ENCODE measurements at places on chromosomes 1 and 21.

DNA sequence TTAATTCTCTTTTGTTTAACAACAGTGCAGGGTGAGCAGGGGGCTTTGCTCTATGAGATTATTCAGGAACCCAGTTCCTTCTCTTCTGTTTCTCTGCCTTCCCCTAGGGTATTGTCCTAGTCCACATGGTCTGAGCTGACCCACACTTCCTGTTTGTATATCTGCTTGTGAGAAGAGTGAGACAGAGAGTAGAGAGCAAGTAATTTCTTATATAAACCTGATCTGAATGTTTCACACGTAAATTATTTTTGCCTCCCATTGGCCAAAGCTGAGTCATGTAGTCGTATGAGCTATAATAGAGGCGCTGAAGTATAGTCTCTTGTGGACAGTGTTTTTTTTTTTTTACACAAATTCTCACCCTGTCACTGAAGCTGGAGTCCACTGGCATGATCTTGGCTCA lies 134.2 kb upstream of the SERTAD4 start:
- no peak for DNase-seq

GRCh38 chr1:227312361-227313025 lies 5.8 kb downstream of the CDC42BPA start:
- DNase-seq, result no peak

- DNase-seq, result no peak
Observed at GRCh38 chr1:84291882-84292655, 9.4 kb upstream of the SAMD13 start.

DNA sequence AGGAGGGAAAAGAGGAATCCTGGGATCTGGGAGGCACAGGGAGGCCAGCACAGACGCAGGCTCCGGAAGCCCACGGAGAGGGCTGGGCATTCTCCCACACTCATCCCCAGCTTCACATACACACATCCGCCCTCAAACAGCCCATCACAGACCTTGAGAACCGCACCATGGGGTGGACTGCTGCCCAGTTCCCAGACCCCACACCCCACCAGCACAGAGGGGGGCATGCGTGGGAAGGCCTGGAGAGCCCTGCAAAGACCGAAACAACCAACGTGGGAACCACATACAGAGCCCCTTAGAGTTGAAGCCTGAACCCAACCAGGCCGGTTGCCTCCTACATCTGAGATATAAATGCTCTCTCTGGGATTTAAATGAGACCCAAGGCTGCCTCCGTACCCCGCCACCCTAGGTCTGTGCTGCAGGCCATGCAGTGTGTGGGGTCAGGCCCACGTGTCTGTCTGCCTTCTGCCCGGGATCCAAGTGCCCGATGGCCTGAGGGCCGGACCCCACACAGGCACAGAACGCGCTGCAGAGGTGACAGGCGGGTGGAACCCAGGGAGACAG lies 126.2 kb upstream of the COL6A1 start:
- DNase-seq, result no peak

- peak; percentile 57 for DNase-seq
Observed at GRCh38 chr1:205258719-205259118, 31.0 kb downstream of the TMCC2 start.

GRCh38 chr1:98205291-98206017 lies 284.6 kb upstream of the DPYD start:
- DNase-seq, result no peak

- DNase-seq, result no peak
Observed at GRCh38 chr1:24437631-24438396, 22.2 kb downstream of the NIPAL3 start.

GRCh38 chr1:224486801-224487583 lies 52.4 kb upstream of the WDR26 start:
- no peak for DNase-seq

DNA sequence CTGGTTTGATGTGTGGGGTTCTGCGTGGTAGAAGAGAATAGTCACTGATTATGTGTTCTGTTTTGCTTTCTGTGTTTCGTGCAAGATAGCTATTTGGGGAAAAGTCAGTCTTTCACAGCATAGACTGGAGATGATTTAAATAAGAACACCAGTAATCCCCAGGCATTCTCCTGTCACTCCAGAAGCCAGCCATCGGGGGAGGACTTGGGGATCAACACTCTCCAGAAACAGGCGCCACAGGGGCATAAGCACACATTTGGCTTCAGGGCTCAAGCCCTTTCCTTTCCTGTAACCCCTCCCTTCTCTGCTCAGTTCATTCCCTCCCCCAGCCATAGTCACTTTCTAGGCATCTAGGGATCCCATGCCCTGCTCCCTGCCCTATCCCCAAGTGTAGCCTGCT lies 97.3 kb upstream of the BEND5 start:
- no peak for DNase-seq

DNA sequence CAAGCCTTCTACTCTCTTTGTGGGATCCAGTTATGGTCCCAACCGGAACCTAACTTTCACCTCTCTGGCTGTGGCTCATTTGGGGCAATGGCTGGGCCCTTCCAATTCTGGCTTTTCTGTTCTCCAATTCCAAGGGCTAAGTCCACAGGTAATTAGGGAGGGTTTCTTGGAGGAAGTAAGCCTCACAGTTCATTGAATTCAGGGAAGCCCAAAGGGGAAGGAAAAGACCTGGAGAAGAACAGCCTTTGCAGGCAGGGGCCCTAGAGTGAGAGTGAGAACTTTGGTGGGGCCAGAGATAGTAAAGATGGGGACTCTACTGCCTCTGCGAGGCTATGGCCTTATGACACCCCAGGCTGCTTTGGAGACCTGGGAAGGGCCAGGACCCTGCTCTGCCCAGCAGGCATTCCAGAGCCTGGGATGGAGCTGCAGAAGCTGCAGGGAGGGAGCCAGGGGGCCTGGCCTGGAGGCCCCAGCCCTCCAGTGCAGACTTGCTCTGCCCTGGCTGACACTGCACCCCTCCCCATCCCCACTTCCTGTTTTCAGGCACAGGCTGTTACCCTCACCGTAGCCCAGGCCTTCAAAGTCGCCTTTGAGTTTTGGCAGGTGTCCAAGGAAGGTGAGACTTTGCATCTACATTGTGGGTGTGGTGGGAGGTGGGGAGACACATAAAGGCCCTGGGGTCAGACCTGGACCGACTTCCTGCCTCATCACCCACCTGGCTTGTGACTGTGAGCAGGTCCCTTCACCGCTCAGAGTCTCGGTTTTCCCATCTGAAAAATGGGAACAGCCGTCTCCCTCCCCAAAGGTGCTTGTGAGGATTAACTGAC lies 18.9 kb downstream of the LDLRAP1 start:
- no peak for DNase-seq

DNA sequence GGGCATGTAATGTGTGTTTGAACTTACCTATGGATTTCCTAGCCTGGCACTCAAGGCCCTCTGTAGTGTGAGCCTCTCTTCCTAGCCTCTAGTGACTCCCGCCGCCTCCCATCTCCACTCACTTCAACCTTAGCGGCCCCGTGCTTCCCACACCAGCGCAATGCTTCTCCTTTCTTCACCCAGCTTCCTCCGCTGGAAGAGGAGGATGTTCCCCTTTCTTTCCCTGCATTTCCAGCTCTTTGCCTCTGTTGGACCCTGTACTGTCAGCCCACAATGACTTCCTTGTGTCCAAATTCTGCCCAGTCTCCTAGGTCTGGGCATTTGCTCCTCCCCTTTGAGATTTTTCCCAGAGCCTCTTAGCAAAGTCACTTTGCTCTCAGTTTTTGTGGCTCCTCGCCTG lies 138.1 kb upstream of the IRF2BP2 start:
- no peak for DNase-seq

DNA sequence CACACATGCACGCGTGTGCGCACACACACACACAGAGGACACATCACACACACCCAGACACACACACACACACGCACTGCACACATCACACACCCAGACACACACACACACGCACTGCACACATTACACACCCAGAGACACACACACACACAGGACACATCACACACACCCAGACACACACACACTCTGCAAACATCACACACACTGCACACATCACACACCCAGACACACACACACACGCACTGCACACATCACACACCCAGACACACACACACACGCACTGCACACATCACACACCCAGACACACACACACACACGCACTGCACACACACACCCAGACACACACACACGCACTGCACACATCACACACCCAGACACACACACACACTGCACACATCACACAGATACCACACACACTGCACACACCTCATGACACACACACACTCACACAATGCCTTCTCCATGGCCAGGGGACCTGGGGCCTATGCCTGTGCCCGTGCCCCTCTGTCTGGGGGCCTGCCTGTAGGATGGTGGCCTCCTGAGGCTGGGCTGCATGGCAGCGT lies 24.4 kb downstream of the CRYAA start:
- no peak for DNase-seq

DNA sequence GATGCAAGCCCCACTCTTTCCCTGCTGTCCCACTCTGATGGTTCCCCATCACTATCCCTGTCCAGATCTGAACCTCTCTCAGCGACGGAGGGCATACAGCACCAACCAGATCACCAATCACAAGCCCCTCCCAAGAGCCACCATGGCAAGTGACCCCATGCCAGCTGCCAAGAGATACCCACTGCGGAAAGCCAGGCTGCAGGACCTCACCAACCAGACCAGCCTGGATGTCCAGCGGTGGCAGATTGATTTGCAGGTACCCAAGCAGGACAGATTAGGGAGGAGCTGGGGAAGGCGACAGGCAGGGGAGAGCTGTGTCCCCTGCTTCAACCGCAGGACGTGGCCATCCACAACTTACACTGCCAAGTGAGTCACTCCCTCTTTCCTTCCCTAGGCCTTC lies 46.9 kb downstream of the VWA5B1 start:
- no peak for DNase-seq

DNA sequence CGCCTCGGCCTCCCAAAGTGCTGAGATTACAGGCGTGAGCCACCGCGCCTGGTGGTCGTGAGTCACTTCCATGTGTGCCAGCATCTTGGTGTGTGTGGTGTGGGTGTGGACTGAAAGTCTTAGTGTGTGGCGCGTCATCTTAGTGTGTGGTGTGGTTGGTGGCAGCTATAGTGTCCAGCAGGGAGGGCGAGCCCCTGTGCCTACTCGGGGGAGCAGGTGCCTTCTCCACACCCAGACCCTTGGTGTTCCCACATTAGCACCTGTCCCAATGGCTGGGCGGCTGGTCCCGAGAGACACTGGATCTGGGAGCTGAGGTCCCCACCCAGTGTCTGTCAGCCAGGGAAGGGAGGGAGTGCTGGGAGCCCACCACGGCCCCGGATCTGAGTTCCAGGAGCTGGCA lies 2.8 kb downstream of the SCNN1D start:
- DNase-seq, result no peak

DNA sequence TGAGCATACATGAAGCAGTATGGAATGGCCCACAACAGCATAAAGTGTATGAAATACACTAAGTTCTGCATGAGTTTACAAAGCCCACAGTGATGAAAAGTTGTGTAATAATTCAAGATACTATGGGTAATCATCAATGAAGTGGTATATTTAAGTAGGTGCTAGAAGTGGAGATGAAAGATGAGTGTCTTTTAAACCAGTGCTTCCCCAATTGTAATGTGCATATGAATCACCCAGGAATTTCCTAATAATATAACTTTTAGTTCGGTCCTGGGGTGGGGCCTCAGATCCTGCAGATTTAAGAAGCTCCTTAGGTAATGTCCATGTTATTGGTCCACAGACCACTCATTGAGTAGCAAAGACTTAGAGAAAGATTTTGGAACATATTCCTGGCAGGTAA lies 184.9 kb downstream of the DUSP10 start:
- DNase-seq, result no peak

GRCh38 chr1:55000110-55001085 lies 1.7 kb downstream of the BSND start:
- no peak for DNase-seq

DNA sequence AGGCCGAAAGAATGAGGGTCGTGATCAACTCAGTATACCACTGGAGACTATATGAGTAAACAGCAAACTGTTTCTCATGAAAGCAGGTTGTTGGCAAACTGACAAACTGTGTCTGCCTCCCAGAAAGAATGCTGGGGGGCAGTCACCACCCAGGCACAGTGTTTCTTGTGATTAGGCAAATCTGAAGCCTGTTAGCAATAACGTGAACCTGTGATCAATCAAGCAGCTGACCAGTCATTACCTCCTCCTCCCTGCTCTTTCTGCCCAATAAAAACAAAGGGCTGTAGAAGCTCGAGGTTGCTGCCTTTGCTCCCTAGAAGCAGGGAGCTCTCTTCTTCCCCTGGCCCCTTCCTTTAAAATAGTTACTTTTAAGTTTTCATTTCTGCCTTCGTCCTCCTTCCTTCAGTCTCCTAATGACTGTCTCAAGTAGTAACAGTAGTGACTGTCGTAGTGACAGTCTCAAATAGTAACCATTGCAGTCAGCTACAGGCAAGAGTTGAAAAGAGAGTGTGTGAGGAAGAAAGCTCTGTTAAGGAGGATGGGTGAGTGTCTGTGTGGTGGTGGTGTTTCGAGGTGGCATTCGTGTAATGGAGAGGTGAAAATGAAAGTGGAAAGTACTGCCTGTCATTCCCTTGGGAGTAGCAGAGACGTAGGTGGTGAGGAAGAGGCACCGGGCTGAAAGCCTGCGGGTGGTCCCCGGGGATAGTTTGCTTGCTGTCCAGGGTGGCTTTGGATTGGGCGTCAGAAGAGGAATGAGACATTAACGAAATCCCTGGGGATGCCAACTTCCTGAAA lies 14.5 kb downstream of the HHAT start:
- DNase-seq, result no peak

- DNase-seq, result no peak
Observed at GRCh38 chr1:162906485-162906884, 45.5 kb upstream of the CCDC190 start.

- DNase-seq, result no peak
Observed at GRCh38 chr1:168223681-168224540, 1.9 kb upstream of the SFT2D2 start.

- DNase-seq, result no peak
Observed at GRCh38 chr21:27346041-27346448, 379.2 kb upstream of the ADAMTS5 start.

- DNase-seq, result peak; percentile 8
Observed at GRCh38 chr1:64675718-64676345, 69.0 kb upstream of the RAVER2 start.

DNA sequence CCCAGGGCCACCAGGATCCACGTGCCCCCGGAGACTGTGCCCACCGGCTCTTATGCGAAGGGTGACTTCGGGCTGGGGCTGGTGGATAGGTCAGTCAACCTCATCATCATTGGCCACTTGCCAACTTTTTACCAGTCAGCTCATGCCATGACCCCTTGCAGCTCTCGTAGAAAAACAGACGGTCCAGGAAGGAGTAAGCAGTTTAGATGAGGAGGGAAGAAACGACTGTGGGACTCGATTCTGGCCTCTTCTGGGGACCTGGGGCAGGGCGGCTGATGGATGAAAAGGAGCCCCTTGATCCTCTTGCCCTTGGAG lies 41.0 kb downstream of the UBASH3A start:
- DNase-seq, result no peak

- peak; percentile 3 for DNase-seq
Observed at GRCh38 chr21:40841524-40842196, 5.3 kb downstream of the DSCAM start.

GRCh38 chr1:32208891-32209328 lies at the start of gene DCDC2B:
TSS of gene DCDC2B (plus strand) at chr1:32209089. CDS start at chr1:32209094, 5 bp downstream.
- no peak for DNase-seq

DNA sequence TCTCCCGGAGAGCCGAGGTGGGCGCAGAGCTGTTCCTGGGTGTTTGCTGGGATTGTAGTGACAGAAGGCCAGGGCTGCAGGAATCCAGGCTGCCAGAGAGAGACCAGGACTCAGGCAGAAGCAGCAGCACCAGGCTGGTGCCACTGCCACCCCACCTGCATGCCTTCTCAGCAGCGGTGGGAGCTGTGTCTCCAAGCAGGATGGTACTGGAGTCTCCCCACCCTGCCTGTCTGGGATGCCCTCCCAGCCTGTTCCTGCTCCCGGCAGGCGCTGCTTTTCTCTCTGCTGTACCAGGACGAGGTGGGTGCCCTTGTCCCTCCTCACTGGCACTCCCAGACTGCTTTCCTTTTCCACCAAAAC lies 4.5 kb upstream of the HES4 start:
- no peak for DNase-seq

Measured in A549 (cell line).